SJCRH30 (cell line): ENCODE measurements at places on chromosomes 16 and 17. TPM values are rescaled to one million over a fixed set of nuclear protein-coding genes. Genes with fewer than 3 reads are reported as not detected.

The ADAMTS18 gene
- 0.16 and 0.28 TPM in 2 replicates for total RNA-seq

The STAT3 gene
- total RNA-seq, result 107 and 113 TPM in 2 replicates

The C17orf113 gene
- 0.18 and 0.49 TPM in 2 replicates for total RNA-seq

The CDT1 gene
- total RNA-seq, result 24.3 and 27.2 TPM in 2 replicates

The DNAH2 gene
- not detected in 2 replicates for total RNA-seq

The ACSM3 gene
- 1.8 and 2.0 TPM in 2 replicates for total RNA-seq

The CD300LB gene
- total RNA-seq, result not detected in 2 replicates

The IRX3 gene
- total RNA-seq, result 14.1 and 18.2 TPM in 2 replicates

The PRR15L gene
- total RNA-seq, result not detected in 2 replicates

The ORMDL3 gene
- 27.5 and 27.8 TPM in 2 replicates for total RNA-seq

The PIK3R5 gene
- total RNA-seq, result not detected in 2 replicates

The RRN3 gene
- 51.7 and 53.2 TPM in 2 replicates for total RNA-seq

The PRSS33 gene
- not detected in 2 replicates for total RNA-seq

The C17orf75 gene
- total RNA-seq, result 35.5 and 39.8 TPM in 2 replicates

The CTRB1 gene
- not detected in 2 replicates for total RNA-seq

DNA sequence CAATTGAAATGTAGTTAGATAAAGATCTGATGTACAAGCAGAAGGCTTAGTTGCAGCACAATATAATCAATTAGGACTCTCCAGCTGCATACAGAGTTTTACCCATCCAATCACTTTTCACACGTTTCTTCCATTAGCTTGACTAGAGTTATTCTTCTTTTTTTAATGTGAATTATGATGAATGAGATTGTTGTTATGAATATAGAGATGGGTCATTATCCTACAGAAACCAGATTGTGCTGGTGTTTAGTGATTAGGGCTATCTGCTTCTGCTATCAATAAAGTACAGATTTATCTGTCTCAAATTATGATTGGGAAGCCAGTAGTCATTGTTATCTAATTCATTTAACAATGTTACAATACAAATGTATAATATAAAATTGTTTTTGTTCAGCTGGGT, 221.4 kb upstream of the TBX2 start:
- DNase-seq, result no peak

DNA sequence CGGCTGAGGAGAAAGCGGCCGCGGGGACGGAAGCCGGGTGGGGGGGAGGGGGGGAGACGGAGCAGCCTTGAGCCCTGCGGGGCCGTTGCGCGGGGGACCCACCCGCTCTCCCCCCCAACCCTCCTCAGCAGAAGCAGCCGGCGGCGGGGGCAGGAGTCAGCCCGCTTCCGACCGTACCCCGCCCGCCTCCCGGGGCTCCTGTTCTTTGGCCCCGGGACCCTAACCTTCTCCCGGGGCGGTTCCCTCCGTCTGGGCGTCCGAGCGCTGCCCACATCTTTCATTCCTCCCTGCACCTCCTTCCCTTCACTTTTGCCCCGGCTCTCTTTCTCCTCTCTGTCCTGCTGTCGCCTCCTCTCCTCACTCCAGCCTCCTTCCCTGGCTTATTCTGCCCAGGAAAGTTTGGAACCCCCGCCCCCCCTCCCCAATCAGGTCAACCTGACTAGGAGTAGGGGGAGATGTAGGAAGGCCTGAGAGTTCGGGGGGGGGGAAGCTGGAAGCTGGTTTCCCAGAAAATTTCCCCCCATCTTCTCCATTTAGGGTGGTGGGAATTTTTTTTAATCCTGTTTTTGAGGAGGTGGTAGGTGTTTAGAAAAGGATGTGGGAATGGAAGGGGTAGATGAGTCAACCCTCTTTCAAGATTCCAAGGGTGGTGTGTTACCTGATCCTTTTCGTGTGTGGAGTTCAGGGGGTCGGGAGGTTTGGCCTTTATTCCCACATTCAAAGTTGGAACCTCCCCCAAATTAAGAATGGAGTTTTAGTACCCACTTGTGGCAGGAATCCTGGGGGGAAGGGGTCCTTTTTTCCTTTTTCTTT, 427 bp upstream of the NLK start:
- peak; percentile 19 for DNase-seq

GRCh38 chr17:50396261-50397110, 837 bp downstream of the LRRC59 start:
- peak; percentile 51 for DNase-seq

- DNase-seq, result no peak
These were observed 52.8 kb downstream of the SOCS1 start for GRCh38 chr16:11203111-11203623.

DNA sequence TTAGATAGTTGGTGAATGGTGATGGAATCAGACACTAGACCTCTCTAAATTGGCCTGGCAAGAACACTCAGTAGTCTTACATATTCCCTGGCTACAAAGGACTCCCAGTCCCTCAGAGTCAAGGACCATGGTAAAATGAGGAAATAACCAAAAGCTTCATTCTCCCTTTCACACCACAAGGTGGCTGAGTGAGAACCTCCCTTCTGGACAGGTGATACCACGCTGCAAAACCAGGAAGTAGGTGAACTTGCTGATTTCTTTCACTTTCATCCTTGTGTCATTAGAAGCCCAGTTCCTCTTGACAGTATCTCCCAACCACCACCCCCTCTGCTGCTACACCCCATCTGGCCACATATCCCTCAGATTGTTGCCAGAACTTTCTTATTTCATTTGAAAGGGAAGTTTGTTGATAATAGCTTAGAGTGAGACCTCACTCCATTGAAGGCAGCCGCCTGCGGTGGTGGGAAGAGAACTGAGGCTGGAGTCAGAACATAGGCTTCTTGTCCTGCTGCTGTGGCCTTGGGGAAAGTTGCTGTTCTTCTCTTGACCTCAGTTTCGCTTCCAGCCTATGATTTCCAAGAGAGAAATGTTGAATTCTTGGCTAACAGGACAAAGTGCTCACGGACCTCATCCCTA, 290.6 kb upstream of the CCL2 start:
- DNase-seq, result no peak

DNA sequence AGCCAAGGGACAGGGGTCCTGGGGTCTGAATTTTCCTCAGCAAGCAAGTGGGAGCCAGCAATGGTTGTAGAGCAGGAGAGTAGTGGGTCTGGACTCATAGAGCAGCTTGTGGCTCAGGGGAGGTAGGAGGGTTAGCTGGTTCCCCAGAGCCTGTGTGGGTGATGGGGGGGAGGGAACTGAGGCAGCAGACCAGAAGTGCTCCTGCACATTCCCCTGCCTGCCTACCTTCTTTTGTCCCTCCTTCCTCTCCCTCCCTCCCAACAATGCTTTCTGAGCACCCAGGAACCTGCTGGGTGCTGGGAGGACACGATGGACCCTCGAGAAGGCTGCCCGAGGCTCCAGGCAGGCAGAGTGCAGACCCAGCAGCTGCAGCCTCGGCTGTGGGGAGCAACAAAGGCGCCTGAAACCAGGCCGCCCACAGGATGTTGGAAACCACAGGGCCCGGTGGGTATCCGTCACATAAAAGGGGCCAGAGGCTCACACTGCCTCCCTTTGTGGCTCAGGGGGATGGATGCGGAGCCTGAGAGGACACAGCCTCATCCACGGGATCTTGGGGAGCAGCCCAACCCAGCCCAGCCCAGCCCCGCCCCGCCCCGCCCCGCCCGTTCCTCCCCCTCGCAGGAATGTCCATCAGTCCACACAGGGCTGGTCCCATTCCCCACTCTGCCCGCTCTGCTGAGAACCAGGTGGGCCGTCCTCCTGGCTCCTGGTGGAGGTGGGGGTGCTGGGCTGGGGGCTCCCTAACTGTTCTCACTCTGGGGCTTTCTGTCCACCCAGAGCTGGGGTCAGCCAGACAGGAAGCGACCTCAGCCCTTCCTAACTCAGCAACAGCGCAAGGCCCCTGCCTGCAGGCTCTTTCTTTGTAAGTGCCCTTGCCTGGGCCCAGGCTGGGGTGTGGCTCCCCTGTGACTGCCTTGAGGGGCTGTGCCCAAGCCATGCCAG, 1.7 kb upstream of the NLRC3 start:
- DNase-seq, result peak; percentile 89

- DNase-seq, result no peak
These were observed 71.8 kb downstream of the IRX5 start for GRCh38 chr16:55002419-55002818.

DNA sequence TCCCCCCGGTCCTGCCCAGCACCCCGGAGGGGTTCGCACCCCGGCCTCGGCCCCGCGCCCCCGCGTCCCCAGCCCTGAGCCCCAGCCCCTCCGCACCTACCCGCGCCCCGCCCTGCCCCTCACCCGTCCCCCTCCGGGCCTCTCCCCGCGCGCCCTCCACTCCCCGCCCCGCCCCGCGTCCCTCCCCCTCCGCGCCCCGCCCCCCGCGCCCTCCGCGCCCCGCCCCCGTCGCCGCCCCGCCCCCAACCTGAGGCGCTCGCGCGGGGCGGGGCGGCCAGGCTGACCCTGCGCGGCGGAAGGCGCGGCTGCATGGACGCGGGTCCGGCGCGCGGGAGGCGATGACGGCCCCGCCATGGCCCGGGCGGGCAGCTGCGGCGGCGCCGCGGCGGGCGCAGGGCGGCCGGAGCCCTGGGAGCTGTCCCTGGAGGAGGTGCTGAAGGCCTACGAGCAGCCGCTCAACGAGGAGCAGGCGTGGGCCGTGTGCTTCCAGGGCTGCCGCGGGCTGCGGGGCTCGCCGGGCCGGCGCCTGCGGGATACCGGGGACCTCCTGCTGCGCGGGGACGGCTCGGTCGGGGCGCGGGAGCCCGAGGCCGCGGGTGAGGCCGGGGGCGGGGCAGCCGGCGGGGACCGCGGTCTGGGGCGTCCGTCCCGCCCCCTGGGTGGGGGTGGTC, at the start of gene SPIRE2:
Gene SPIRE2 (plus strand): TSS at position 277 of the 671 bp plus-strand sequence. CDS start 76 bp downstream, at position 353.
- peak; percentile 78 for DNase-seq

DNA sequence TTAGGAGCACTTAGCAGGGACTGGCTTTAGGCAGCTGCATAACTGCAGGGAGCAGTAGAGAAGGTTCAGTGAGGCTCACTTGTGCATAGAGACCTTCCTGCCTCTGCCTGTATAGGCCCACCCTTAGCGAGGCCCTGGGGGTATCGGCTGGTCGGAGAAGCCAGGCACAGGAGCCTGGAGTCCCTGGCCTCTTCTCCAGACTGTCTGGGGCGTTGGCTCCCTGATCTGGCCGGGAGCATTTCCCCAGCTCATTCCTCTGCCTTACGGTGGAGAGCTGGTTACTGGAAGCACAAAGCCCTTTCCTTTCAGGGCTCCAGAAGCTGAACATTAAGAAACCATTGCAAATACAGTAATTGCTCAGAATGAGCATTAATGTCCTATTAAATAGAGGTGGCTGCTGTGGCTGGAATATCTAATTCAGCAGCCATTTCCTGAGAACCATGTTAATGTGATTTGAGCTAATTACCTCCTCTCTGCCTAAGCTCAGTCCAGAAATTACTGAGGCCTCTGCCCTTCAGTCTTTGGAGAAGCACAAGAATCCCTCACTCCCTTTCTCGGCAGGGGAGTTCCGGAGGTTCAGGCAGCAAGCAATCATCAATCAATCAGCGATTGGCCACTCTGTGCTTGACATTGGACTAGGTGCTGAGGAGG, 18.8 kb upstream of the TMEM220 start:
- no peak for DNase-seq

- DNase-seq, result no peak
These were observed 254.5 kb upstream of the CACNG5 start for GRCh38 chr17:66580184-66580955.

- no peak for DNase-seq
These were observed 1.8 kb downstream of the TUBB3 start for GRCh38 chr16:89924925-89925307.

DNA sequence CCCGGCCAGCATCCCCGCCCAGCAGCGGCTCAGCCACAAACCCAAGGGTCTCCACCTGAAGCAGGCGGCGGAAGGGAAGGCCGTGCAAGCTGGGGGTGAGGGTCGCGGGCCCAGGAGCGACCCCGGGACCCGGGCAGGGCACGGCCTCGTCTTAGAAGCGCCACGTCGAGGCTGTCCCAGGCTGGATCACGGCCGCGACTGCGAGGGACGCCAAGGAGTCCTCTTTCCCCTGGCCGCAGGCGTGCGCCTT, 538 bp upstream of the CCNF start:
- no peak for DNase-seq

- no peak for DNase-seq
These were observed 76.1 kb upstream of the MED9 start for GRCh38 chr17:17400566-17401184.

DNA sequence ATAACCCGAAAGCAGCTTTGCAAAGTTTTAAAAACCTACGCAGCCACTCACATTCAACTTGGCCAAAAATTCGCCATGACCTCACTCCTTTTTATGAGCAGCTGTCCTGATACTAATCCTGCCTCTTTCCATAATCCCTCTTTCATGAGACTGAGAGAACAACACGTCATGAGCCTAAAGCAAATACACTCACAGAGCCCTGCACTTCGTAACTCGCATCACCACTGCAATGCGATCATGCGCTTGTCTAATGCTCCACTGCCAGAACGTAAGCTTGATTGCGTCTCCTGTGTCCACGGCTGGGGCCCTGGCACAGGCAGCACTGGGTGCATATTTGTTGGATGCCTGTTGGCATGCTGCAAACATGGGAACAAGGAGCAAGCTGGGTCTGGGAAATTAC, 36.2 kb downstream of the CDRT4 start:
- DNase-seq, result peak; percentile 98

- DNase-seq, result no peak
These were observed 194.2 kb upstream of the TBX2 start for GRCh38 chr17:61205401-61205800.
